ENCODE measurements at places on chromosomes 5 and 9.

- no peak for DNase-seq
Observed at GRCh38 chr5:159475026-159475425, 144.7 kb upstream of the IL12B start.

GRCh38 chr5:110195288-110195687, 505.6 kb downstream of the MAN2A1 start:
- DNase-seq, result no peak

DNA sequence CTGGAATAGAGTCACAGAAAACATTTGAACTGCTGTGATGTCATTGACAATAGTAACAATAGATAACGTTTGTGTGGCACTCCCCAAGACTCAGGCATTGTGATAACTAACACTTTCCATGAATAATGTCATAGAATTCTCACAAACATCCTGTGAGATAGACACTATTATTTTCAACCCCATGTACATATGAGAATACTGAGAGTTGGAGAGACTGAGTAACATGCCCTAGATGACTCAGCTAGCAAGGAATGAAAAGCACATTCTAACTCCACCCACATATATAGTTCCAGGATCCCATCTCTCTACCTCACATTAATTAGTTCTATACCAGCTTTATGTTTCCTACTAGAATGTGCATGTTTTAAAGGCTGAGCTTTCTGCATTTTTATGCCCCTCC, 71.4 kb downstream of the ASTN2 start:
- no peak for DNase-seq

DNA sequence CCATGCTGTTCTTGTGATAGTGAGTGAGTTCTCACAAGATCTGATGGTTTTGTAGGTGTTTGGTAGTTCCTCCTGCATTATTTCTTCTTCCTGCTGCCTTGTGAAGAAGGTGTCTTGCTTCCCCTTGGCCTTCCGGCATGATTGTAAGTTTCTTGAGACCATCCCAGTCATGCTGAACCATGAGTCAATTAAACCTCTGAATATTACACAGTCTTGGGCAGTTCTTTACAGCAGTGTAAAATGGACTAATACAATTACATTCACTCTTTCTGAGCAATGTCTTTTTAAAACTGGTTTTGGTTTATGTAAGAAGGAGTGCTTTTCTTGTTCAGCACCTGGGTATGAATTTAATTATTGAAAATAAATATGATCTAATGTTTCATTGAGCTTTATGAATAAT, 50.7 kb upstream of the ARRDC3 start:
- no peak for DNase-seq

GRCh38 chr5:149264439-149265067, 7.1 kb upstream of the AFAP1L1 start:
- DNase-seq, result peak; percentile 81

DNA sequence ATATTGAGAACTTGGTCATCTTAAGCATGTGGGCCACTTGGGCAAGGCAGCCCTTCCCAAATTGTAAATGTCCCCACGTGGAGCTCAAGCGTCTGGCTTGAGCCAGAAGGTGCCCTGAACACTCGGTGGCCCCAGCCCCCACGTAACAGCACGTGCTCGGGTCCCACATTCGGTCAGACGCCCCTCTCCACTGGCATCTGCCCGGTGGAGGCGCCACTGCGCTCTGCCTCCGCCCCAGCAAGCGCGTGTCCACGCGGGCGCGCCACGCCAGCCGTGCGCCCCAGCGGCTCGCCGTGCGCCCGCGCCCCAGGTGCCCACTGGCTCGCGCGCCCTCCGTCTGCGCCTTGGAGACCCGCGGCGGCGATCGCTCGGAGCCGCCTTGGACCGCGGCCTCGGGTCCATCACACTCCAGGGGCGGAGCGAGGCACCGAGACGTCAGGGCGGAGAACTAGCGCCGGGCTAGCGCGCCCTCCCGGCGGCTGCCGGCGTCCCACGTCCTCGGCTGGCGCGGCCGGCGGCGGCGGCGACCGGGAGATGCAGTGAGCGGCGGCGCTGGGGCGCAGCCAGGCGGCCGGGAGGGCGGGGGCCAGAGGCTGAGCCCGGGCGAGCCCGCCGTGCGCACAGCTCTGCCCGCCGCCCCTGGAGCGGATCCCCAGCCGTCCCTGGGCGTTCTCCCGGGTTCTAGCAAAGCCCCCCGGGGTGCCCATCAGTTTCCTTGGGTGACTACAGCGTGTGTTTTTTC, at the start of gene PALM2AKAP2:
Gene PALM2AKAP2 (plus strand): TSS at position 488 of the 742 bp plus-strand sequence. CDS start 291 bp downstream, outside the sequence.
- peak; percentile 81 for DNase-seq

- DNase-seq, result no peak
Observed at GRCh38 chr5:172749881-172750633, 20.9 kb downstream of the DUSP1 start.

DNA sequence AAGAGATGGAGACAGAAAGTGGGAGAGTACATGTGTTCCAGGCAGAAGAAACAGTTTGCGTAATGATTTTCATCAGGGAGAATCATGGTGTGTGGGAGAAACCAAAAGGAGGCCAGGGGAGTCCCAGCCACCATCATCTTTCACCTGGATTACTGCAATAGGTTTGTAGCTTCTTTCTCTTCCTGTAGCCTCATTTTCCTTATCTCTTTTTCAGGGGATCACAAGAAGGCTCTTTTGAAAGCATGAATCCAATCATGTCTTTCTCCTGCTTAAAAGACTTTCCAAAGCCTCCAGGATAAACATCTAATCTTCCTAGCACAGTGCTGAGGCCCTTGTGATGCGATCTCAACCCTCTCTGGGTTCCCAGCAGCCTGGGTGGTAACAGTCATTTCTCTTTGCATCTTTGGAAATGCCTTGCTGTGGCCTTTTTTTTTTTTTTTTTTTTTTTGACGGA, 10.3 kb upstream of the GPBP1 start:
- DNase-seq, result no peak

Data from mesendoderm (in vitro differentiated cells).